NCI-H1436 treated with DMSO at 0.1 percent for 48 hours (cell line): ENCODE measurements at places on chromosomes 13 and 19.

- no peak for DNase-seq
Measured at GRCh38 chr13:64958106-64958505, 2272.0 kb downstream of the PCDH9 start.

GRCh38 chr13:94268661-94269060, 210.8 kb downstream of the DCT start:
- DNase-seq, result no peak

GRCh38 chr19:10866495-10866894, 4.9 kb upstream of the CARM1 start:
- DNase-seq, result no peak

- DNase-seq, result no peak
Measured at GRCh38 chr13:60716313-60716712, 319.3 kb downstream of the TDRD3 start.

DNA sequence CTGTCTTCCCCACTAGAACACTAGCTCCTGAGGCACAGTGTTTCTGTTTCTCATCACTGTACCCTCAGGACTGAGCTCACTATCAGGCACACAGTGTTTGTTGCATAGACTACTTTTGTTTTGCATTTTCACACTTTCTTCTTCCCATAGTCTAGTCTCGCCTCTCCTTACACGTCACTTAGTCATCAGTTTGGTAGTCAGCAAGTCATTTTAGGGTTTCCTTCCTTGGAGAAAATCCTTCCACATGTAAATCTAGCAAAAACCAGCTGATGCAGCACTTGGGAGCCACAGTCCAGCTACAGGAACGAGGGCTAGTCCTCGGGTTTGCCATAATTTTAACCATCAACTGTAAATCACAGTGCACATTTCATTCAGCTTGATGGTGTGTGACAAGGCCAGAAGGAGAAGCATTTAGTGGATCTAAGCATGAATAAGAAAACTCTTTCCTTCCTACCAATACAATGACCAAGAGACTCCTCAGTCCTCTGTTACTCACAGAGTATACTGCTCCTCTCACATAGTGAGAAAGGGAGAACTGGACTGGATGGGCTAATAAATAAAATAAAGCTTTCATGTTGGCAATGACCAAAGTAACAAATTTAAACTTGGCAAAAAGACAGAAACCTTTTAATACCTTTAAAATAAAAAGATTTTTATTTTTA, 221.0 kb downstream of the KLF12 start:
- no peak for DNase-seq

GRCh38 chr19:39727070-39727800, 10.6 kb downstream of the CLC start:
- DNase-seq, result no peak

DNA sequence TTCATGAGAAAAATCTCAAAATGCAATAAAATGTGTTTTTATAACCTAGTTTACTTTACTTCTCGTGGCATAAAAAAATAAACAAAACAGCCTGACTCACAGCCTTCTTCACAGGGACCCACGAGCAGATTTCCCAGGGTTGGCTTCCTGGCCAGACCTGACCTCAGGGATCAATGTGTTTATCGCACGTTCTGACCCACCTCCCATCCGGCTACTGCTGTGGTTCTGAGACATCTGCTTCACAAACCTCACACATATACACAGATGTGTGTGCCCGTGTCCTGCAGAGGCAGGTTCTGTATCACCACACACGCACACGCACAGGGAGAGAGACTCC, 118.3 kb downstream of the COL4A2 start:
- no peak for DNase-seq

DNA sequence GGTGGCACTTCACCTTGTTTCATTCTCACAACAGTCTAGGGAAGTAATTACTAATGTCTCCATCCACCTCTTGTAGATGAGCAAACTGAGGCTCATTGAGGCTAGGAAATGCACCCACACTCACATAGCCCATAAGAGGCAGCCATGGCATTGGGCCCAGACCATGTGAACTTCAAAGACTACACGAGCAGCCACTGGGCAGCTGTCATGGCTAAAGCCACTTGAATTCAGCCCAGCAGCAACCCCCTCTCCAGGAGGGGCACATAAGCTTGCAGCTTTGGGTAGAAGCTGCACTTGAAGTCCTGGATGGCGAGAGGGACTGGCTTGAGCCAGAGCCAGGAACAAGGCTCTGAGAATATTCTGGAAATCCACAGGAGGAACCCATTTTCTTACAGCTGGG, 13.4 kb downstream of the ALOX5AP start:
- no peak for DNase-seq

GRCh38 chr19:47699360-47699917, 13.8 kb upstream of the EHD2 start:
- DNase-seq, result no peak

DNA sequence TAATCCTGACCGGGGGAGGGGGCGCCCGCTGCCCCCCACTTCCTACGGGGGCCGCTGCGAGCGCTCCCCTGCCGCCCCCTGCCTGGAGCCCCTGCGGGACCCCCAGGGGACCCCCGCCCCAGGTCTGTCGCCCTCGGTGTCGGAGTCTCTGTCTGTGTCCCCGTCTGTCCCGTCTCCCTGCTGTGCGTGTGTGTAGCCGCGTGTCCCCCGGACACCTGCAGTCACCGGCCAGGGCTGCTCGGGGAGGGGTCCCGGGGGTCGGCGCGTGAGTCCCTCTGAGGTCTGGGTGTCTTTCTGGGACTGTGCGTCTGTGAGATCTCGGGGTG, 7.7 kb upstream of the NFIC start:
- DNase-seq, result no peak

DNA sequence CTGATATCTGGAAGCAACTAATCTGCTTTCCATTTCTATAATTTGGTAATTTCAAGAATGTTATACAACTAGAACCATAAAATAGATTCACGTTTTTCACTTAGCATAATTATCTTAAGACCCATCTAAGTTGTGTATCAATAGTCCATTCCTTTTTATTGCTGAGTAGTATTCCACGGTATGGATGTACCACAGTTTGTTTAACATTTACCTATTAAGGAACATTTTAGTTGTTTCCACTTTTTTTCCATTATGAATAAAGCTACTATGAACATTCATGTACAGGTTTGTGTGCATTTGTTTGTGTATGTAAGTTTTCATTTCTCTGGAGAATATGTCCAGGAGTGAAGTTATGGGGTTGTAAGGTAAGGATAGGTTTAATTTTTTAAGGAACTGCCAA, 18.3 kb upstream of the ZNF112 start:
- DNase-seq, result no peak

GRCh38 chr19:10133596-10133995, 13.9 kb upstream of the EIF3G start:
- DNase-seq, result no peak

- DNase-seq, result no peak
Measured at GRCh38 chr19:17505223-17505622, 6.2 kb upstream of the PGLS start.

- no peak for DNase-seq
Measured at GRCh38 chr19:23098988-23099387, 17.8 kb upstream of the ZNF730 start.

- DNase-seq, result no peak
Measured at GRCh38 chr13:105702441-105702840, 833.0 kb downstream of the EFNB2 start.

- no peak for DNase-seq
Measured at GRCh38 chr19:5926641-5927440, 12.8 kb downstream of the CAPS start.

DNA sequence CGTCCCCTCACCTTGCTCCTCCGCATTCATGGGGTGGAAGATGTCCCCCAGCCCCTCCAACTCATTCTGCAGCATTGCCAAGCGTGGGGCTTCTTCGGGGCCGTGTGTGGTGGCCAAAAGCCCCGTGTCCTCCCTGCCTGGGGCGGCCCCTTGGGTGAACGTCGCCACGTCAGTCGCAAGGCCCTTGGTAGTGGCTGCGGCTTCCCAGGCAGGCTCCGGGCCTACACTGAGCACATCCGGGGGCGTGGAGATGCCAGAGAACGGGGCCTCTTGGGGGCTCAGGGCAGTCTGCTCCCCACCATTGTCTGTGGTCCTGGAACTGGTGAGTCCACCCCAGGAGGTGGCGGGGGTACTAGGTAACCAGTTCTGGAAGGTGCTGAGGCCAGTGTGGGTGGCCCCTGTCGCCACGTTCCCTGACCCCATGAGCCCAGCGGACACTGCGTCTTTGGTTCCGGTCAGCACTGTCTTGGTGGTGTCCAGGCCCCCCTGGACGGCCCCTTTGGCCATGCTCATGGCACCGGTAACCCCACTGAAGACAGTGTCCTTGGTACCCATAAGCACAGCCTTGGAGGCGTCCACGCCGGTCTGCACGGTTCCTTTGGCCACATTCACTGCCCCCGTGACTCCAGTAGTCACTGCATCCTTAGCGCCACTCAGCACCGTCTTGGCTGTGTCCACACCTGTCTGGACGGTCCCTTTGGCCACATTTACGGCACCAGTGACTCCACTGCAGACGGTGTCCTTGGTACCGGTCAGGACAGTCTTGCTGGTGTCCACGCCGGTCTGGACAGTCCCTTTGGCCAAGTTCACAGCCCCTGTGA, 7.6 kb downstream of the PLIN4 start:
- DNase-seq, result no peak

GRCh38 chr19:49362929-49363267, 682 bp upstream of the TEAD2 start:
- DNase-seq, result no peak

GRCh38 chr13:60099631-60100420, 63.9 kb downstream of the DIAPH3 start:
- no peak for DNase-seq

DNA sequence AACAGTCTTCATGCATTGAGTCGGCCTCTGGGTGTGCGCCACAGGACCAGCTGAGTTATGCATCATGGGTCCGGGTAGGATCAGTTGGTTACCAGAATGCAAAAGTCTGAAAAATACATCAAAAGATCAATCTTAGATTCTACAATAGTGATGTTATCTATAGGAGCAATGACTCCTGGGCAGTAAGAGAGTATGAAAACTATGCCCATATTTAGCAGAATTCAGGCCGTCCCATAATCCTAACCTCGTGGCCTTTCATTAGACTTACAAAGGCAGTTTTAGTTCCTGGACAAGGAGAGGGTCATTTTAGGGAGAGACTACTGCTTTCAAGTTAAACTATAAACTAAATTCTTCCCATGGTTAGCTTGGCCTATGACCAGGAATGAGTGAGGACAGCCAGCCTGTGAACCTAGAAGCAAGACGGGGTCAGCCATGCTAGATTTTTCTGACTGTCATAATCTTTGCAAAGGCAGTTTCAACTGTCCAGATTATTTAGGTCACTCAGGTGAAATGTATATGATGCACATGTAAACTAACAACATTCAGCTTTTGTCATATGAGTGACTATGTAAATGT, 11.8 kb upstream of the CDADC1 start:
- DNase-seq, result no peak

DNA sequence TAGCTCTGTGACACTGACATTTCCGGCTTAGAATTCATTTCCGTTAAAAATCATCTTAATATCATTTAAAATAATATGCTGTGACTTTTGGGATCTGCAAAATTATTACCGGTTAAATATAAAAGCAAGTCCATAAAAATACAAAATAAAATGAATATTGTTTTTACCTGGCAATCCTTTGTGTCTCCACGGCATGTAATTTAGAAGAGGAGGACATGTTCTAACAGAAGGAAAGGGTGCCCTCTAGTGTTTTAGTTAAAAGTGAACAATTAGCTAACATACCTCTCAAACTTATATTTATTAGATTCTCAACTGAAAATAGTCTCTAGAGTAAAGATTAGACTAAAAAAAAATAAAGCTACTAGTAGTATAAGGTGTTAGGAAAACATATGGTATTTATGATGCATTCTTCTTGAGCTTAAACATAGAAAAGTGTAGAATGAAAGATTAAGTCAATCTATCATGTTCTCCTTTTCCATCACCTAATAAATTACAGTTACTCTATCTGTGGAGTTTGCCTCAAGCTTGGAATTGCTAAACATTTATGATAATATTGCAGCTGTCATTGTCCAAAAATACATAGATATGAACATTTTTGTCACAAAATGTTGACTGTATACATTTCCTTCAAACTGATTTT, 676.7 kb upstream of the SPRY2 start:
- peak; percentile 13 for DNase-seq

- no peak for DNase-seq
Measured at GRCh38 chr19:49120325-49120683, 960 bp downstream of the PPFIA3 start.

- no peak for DNase-seq
Measured at GRCh38 chr13:63206461-63206860, 1790.8 kb upstream of the PCDH20 start.

- DNase-seq, result no peak
Measured at GRCh38 chr13:30026909-30027308, 176.5 kb upstream of the UBL3 start.

DNA sequence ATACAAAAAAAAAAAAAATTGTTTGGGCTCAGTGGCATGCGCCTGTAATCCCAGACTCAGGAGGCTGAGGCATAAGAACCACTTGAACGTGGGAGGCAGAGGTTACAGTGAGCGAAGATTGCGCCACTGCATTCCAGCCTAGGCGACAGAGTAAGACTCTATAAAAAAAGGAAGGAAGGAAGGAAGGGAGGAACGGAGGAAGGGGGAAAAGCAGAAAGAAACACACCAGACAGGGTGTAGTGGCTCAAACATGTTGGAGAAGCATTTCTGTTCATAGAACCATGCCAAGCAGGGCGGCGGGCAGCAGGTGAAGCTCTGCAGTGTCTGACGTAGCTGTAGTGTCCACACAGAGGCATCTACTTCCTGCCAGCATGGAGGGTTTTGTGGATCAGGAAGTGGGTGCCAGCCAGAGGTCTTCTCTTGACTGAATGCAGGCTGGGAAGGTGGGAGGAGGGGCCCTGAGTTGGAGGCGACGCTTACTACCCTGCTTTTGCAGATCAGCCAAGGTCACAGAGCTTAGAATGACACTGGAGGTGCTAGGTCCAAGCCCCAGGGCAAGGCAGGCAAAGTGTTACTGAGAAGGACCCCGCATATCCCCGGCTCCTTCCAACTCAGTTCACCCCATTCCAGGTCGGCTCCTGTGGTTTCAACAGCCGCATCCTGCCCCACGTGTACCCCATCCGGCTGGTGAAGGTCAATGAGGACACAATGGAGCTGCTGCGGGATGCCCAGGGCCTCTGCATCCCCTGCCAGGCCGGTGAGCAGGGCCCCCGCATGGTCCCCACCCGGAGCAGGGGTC, 11.6 kb upstream of the PGLS start:
- no peak for DNase-seq

DNA sequence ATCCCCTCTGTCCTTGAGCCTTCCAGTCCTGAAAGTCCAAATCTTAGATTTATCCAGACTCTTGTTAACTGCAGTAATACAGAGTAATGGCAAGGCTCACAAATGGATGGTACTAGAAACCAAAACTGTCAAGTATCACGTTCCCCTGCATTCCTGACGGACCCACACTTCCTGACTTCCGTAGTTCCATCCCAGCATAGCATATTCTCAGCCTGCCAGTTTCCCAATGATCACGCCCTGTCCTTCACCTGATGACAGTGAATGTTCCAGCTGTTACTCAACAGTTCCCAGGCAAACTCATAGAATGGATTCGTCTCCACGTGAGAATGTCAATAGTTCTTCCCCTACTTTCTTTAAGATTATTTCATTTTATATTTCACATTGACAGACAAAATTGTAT, 33.6 kb downstream of the SLC7A1 start:
- no peak for DNase-seq

- DNase-seq, result no peak
Measured at GRCh38 chr19:56748378-56748777, 76.8 kb upstream of the ZNF835 start.
